ENCODE measurements at places on chromosomes 3 and 15.
A peak's percentile ranks its signal among the peaks of the same experiment; 100 is the strongest.

DNA sequence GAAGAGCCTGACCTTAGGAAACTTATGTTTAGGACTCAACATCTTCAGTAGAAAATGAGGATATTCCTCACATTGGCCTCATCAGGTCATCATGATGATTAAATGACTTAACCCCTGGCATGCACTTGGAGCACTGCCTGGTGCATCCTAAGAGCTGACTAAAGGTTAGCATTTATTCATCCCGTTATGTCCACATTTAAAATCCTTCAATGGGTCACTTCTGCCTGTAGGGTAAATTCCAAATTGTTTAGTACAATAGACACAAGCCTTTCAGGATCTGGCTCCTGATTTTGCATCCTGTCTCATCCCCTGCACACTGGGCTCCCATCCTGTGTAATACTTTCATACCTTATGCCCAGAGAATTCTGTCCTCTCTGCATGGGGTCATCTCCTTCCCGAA, 195.2 kb upstream of the MCTP2 start:
- no peak for DNase-seq

DNA sequence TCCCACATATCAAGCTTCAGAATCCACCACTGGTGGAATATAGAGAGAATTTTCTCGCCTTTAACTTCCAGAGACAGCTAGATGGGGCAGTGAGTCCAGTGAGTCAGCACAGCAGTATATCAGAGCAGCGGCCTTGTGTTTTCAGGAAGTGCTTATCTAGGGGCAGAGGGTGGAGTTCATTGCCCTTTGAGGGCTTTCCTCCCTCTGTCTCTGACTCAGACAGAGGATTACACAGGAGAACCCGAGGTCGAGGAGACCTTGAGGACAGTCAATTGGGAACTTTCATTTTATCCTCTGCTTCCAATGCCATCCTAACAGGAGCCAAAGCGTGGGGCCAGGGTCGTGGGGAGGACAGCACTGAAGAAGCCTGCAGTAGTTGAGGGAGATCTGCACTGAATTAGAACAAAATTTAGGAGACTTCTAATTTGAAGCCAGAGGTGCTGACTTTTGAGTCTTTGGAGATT, 109.6 kb upstream of the UMPS start:
- no peak for DNase-seq

DNA sequence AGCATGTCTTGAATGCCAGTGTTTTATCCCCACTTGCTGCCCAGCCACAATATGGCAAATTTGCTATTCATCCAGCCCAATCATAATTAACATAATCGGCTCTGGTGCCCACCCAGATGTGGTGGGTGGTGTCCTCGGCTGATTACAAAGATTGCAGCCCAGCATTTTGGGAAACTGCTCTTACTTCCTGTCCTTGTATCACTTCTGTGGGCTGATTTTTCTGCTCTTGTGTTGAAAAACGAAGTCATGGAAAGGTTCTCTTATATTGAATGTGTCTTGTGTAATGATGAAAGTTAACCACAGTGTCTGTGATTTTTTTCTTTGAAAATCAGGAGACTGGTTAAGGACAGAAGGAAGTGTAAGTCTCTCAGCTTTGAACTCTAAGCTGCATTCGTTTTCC, 141.7 kb downstream of the CACNA2D3 start:
- no peak for DNase-seq

DNA sequence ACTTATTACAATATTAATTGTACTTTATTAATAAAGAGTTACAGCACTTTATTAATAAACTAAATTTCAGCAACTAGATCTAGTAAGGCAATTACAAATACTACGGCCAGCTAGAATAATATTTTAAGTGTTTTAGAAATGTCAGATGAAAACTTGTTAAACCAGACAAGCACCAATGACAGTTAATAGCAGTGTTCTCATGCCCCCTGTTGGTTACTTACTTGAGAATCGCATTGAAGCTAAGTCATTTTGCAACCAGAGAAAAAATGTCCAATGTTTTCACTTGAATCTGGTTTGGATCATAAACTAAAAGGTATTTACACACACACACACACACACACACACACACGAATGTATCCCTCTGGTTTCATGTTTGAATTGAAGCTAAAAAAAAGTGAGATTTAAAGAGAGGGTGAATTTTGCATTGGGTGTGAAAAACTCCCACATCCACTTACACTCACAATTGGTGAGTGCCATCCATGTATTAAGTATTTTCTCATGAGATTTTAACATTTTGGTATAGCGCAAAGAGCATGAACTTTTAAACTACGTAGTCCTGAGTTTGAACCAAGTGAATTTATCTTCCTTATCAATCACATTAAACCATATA, 347.7 kb downstream of the ZBBX start:
- no peak for DNase-seq

DNA sequence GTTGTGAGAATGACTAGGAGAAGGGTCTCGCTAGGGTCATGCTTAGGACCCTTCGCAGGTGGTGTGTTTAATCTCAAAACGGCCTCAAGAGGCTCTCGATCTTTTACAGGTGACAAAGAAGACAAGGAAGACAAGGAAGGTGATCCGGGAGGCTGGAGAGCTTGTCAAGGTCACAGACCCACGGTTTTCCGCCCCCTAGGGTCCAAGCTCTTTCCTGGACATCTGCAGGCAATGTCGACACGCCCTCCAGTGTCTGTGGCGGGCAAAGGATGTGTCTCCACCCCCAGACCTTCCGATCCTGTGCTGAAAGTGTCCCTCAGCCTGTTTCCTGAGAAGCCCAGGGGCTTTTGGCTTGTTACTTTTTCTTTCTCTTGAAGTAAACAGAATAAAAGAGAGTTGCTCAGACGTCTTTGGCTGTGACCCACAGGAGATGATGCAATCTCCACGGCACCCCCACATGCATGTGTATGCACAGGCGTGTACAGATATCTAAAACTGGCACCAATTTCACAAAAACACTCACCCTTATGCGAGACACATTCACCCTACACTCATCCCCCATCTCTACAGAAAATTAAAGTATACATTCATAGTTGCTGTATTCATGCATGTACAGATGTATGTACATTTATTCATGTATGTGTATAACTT, 108.8 kb downstream of the KLF13 start:
- DNase-seq: peak; percentile 91

GRCh38 chr3:41328926-41329325, 129.6 kb downstream of the CTNNB1 start:
- no peak for DNase-seq

DNA sequence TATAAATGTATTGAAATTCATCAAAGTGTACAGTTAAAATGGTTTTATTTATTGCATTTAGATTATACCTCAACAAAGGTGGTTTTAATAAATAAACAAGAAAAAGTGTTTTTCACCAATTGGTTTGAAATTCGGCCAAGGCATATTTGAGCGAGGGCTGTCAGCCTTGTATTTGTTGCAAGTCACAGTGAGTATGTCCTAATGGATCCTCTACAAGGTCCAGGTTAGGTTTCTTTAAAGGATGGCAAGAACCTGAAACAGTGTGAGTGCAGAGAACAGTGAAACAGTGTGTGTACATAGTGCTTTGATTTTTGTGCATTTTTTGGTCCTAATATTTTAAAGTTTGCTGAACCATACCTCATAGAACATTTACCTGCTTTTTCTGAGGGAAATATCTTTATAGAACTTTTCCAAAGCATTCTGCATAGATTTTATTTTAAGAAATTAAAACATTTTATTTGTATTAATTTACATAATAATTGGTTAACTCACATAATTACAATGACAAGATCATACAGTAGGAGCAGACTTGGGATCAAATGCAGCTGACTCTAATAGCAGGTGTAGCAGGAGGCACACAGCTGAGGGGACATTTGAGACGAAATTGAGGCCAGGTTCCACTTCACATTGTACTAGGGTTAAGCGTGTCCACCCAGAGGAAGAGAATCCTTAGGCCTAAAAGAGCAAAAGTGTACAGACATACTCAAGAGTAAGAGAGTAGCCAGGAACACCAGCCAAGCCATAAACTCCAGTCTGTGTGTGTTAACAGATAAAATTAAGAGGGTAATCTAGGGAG, 428.8 kb upstream of the TPRG1 start:
- no peak for DNase-seq

- no peak for DNase-seq
Observed at GRCh38 chr3:112360561-112360960, 27.6 kb downstream of the CD200 start.

DNA sequence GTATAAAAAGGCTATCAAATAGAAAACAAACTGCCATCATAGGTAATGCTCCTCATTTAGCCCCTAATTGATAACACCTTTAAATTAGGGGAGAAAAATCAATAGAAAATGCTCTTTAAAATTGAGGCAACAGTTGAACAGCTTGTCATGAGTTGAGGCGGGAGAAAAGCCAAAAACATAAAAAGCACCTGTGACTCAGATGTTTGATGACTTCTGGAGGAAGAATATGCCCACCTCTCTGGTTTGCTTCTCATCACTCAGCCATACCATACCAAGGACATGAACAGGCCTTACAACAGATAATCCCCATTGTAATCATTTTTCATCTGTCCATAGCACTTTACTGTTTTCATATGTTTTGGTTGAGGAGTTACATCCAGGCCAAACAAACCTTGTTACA, 246.0 kb downstream of the MYRIP start:
- DNase-seq: no peak

GRCh38 chr3:72567474-72567873, 280.8 kb downstream of the SHQ1 start:
- no peak for DNase-seq

GRCh38 chr15:25207369-25207768, 231.5 kb downstream of the UBE3A start:
- no peak for DNase-seq

GRCh38 chr15:92463352-92463751, 69.7 kb downstream of the ST8SIA2 start:
- DNase-seq: no peak

- peak; percentile 46 for DNase-seq
Observed at GRCh38 chr15:63048776-63049665, 6.5 kb downstream of the TPM1 start.

DNA sequence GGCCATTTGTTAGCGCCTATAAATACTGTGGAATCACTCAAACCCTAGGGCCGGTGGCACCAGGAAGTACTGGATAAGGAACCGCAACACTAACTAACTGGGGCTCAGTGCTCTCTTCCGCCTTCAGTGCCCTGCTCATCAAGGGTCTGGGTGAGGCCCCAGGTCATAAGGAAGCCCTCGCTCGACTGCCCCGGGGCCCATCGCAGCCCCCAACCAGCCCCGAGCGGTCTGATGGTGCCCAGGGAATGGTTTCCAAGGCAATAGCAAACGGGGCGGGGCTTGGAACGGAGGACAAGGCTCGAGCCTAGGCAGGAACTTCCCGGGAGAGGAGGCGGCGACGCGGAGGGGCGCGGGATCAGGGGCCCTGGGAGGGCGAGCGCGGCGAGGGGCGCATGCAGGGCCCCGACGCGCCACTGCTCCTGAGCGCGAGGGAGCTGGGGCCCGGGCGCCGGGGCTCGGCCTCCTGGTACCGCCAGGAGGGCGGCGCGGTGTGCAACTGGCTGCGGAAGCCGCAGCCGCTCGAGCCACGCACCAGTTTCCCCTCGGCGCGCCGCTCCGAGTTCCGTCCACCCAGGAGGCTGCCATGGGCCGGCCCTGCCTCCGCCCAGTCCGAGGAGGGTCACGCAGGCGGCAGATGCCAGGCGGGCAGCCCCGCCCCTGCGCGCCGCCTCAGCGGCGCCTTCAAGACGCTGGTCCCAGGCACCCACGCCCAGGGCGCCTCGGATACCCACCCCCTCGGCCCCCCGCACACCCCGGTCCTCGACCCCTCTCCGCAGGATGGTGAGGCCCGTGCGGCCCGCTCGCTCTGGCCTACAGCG, at the start of gene TTLL3:
TTLL3 (plus strand) TSS at position 648 of the 818 bp plus-strand sequence. CDS start 400 bp downstream, outside the sequence.
- peak; percentile 67 for DNase-seq

- DNase-seq: no peak
Observed at GRCh38 chr3:51304230-51304629, 80.9 kb upstream of the MANF start.

GRCh38 chr3:4411236-4411635, 55.8 kb downstream of the SUMF1 start:
- DNase-seq: no peak

GRCh38 chr3:184282941-184283340, 7.1 kb downstream of the ECE2 start:
- no peak for DNase-seq

DNA sequence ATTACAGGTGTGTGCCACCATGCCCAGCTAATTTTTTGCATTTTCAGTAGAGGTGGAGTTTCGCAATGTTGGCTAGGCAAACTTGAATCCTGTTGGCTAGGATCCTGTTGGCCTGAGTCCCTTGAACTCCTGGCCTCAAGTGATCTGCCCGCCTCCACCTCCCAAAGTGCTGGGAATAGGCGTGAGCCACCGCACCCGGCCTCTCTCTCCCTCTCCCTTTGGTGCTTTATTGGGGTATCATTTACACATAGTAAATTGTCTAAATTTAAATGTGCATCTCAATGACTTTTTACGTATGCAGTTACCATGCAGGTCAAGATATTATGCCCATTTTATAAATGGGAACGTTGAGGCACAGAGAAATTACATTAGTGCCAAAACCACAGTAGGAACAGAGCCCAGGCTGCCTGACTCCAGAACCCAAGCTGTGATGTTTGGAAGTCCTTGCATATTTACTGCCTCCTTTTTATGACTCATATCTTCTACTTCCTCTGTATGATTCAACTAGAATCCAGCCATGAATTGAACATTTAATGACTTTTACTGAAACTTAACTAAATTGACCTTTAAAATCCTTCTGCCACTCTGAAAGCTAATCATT, 34.0 kb upstream of the RPP14 start:
- DNase-seq: no peak

DNA sequence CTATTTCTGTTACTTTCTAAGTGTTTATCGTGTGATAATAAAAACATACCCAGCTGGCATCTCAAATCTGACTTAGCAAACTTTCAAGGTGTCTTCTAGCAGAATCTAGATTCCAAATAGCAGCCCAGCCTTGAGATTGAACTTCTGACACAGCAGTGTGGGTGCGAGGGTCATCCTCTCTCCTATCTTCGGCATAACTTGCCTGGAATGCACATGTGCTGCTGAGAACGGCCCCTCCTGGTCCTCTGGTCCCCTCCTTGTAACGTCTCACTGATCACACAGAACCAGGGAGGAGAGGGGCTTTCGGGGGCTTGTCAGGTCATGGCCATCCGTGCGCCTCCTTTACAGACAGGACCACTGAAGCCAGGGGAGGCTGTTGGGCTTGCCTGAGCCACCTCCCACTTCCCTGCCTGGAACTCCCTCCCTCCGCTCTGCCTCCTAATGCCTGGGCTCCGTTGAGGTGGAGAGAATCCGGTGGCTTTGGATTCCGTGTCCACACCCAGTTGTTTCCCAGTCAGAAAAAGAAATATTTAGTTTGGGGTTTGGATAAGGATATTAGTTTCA, 344.4 kb upstream of the C2CD4B start:
- DNase-seq: no peak

DNA sequence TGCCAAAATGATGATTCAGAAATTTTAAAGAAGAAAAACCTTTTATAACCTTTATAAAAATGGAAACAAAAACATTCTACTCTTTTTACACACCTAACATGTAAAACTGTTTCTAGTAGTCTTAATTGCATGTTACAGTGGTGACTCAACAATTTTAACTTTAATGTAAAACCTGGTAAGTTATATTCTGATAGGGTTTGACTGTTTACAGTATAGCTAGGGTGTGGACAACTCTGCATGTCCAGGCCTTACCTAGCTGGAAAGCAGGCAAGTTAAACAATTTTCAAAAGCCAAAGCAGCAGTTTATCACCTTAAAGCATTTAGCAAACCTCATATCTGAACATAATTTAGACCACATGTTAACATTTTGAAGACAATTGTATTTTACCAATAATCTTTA, 328.5 kb downstream of the NEK10 start:
- no peak for DNase-seq

- no peak for DNase-seq
Observed at GRCh38 chr15:85631018-85631417, 163.7 kb downstream of the KLHL25 start.

GRCh38 chr3:54376142-54376807, 253.9 kb downstream of the CACNA2D3 start:
- DNase-seq: no peak
